ENCODE measurements at places on chromosomes 6 and 20.
A peak's percentile ranks its signal among the peaks of the same experiment; 100 is the strongest.

DNA sequence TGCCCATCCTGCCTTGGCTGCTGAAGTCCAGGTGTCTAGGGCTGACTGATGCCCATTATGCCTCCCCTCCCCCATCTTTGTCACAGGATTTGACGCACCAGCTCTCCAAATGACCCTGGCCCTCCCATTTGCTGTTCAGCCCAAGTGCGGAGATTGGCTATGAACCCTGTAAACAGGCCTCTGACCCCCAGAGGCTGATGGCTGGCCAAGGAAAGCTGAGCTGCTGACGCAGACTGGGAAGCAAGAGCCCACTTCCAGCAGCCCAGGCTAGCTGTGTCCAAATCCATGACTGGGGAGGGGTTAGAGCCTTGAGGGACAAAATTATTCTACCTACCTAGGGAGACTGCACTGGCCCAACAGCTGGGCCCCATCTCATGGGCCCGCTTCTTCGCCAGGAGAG lies 797 bp upstream of the GNRH2 start:
- no peak for DNase-seq

DNA sequence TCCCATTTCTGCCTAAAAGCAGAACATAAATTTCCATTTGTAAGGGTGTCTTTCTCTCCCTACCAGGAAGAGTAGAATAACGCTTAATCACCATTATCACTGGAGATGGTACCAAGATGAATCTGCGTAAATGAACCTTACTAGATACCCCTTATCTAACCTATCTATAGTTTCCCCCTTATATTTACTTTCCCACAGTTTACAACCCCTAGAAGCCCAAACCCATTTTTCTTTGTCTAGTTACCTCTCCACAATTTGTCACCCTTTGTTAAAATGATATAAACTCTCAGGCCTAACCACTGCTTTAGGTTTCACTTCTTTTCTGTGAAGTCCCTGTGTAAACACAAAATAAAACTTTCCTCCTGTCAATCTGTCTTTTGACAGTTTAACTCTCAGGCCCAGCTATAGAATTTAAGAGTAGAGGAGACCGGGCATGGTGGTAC lies 45.5 kb downstream of the PCNA start:
- no peak for DNase-seq

- DNase-seq: no peak
These were observed 18.1 kb upstream of the SAMHD1 start for GRCh38 chr20:36969478-36970186.

DNA sequence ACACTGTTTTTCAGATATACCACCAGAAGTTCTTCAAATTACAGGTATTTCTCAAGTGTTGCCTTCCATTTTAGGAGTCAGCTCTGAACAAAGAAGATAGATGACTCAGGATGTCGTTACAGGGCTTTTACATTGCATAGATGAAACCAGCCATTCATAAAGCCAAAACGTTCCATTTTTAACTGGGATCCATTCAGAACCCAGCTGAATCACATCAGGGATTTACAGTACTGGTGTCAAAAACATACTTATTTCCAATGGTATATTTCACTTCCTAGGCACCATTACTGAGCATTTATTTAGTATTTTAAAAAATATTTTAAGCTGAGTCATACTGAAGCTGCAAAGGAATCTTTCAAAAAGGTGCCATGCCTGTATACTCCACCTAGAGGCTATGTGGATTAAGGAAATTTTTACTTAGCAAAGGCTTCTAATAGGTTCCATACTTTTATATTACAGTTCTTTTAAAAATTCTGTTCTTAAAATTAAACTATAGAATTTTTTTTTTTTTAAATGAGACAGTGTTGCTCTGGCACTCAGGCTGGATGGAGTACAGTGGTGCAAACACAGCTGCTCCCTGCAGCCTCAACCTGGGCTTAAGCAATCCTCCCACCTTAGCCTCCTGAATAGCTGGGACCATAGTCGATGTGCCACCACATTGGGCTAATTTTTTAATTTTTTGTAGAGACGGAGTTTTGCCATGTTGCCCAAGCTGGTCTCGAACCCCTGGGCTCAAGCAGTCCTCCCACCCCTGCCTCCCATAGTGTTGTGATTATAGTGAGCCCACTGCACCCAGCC lies 2.6 kb downstream of the ASF1A start:
- peak; percentile 83 for DNase-seq

DNA sequence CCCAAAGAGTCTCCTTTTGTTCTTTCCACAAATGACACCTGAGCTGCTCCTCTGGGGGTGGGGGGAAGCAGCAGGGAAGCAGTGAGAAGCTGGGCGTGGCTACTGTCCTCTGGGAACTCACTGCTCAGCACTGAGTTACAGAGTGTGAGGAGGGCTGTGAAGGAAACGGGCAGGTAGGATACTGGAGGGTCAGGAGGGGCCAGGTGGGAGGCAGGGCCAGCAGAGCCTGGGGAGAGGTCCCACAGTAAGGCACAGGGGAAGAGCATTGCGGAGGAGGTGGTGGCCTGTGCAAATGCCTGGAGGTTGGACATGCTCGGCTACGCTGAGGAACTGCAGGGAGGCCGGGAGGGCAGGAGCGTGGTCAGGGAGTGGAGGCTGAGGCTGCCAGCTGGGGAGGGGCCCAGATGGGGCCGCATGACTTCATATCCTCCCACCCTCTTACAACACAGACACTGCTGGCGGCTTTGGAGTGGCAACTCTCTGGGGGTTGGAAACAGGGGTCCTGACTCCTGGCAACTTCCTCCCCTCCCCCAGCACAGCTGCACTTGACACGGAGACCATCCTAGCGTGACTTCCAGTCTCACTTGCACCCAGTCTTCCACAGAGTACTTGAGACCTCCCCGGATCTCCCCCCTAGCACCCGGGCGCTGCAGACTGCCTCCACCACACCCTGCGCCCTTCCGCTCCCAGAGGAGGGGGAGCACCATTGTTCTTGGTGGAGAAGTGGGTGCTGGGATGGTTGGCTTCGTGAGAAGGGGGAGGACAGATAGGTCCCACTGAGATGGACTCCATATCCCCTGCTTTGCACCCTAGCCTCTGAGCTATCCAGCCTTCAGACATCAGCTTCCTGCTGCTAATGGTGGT lies 34.2 kb downstream of the RBM38 start:
- DNase-seq: no peak

DNA sequence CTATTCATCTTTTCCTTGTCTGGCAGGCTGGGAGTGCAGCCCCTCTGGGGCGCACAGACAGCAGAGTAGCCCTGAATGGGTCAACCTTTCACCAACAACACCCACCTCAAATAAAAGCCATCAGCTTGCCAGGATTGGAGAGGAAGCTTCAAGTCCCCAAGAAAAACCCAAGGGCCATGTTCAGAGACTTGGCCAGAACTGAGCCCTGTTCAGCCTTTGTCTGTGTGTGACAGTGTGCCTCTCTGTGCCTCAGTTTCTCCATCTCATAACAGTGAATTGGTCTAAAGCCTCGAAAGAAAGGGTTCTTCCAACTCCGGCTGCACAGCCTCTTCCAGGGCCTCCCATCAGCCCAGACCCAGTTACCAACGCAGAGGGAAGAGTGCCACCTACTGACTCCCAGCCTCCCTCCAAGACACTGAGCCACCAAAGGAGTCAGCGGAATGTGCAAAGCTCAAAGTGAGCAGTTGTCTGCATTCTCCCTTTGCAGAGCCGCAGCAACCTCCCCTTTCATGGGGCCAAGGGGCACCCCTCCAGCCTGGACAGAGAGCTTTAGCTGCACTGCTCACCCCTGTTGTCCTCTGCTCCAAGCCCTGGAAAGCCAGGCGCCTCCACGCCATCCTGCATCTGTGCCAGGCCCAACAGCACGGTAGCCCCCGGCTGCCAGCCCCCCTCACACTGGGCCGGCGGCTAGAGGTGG lies 82.7 kb upstream of the TOP1 start:
- DNase-seq: peak; percentile 58

DNA sequence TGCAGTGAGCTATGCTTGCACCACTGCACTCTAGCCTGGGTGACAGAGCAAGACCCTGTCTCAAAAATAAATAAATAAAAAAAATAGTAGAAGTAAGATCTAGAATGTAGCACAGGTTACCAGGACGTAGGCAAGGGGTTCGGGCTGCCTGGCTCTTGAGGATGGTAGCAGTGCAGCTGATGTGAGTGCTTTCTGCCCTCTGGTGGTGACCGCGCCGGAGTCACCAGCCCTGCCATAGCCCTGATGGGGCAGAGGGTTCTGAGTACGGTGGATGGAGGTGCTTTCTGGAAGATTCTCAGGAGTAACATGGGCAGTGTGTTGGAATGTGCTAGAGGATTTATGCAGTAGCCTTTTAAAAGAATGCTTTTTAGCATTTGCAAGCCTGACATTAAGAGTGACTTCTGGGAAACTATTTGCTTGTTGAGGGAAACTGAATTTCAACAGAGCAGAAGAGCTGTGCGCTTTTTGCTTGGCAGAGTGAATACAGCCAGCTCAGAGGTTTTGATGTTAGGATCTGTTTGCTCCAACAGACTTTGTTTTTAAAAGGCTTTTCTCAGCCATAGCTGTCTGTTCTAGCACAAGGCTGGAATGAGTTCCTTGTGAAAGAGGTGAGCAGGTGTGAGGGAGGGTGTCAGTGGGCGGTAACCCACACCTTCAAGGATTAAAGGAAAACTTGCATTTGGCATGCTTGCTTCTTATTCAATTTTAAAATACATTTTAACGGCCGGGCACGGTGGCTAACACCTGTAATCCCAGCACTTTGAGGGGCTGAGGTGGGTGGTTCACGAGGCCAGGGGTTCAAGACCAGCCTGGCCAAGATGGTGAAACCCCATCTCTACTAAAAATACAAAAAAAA lies 65.9 kb downstream of the PTPN1 start:
- peak; percentile 87 for DNase-seq

DNA sequence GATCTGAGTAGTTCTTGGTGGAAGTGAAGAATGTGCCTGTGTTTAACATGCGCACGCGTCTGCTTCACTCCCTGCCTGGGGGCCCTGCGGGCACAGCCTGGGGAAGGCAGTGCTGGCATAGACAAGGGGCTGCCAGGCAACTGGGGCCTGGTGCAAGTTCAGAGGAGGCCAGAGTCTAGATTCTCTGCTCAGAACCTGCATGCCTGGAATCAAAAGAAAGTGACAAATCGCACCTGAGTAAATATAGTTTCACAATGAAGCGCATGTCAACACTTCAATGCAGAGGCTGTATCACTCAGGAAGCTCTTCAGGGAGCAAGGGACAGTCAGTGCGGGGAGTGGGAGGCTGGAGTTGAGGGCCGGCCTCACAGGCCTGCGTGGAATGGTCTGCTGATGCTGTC lies 24.2 kb upstream of the PPP1R14C start:
- DNase-seq: no peak
